Hematopoietic multipotent progenitor cell treated with erythropoietin and hydrocortisone succinate and interleukin-3 and kit ligand, for 8 days (in vitro differentiated cells): ENCODE measurements at places on chromosomes 5 and 9.

GRCh38 chr9:33443464-33444154, 3.8 kb downstream of the AQP3 start:
- peak; percentile 16 for DNase-seq

DNA sequence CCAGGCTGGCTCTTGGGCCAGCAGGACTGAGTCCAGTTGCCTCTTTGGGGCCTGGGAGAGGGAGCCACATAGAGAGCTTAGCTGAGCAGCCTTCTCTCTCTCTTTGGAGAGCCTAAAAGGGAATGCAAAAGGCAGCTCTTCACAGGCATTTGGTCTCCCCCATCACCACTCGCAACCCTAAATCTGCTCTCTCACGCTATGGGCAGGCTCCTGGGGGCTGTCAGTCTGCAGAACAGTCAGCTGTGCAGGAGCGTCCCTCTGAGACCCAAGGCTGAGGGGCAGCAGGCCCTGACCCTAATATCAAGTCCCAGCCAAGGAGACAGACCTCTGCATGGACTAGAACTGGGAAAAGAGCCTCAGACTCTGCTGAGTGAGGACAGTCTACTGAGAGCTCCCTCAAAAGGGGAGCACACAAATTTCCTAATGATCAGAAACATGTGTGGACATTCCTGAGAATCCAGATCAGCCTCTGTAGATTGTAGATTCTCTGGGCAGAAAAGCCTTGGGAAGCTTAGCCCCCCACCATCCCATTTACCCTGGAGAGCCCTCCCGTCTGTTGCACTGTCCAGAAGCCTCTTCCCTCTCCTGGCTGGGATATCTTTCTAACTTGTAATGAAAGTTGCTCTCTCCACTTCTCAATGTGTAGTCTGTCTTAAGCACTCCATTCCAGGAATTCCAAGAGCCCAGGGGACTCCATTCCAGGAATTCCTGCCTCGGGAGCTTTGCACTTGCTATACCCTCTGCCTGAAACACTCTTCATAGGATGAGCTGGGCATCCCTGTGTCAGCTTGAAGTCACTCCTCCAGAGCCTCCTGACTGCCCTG, 79.4 kb downstream of the FAM114A2 start:
- no peak for DNase-seq

DNA sequence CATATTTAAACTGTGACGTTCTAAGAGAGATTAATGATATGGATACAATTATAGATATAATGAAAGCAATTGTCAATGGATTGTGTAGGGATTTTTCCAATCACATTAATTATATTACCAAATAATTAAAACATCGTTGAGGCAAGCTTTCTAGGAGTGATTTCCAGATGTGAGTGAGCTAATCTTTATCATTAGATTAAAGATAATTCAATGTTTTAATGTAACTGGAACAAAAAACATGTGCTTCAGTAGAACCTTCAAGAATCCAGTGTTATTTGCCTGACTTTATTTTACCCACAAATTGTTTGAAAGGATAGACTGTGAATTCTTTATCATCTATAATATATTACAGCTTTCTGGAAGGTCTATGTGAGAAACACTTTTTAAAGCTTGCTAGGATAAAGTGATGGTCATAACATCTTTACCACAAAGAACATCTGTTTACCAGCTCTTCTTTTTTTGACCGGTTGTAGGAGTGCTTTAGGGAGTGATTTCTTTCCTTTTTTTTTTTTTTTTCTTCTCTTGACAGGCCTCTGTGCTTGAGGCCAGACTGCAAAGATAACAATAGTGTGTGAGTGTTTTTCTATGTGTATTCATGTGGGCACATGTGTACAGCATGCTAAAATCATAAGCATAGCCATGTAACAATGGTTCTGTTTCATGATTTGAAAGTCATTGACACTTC, 35.0 kb downstream of the SNCAIP start:
- no peak for DNase-seq

DNA sequence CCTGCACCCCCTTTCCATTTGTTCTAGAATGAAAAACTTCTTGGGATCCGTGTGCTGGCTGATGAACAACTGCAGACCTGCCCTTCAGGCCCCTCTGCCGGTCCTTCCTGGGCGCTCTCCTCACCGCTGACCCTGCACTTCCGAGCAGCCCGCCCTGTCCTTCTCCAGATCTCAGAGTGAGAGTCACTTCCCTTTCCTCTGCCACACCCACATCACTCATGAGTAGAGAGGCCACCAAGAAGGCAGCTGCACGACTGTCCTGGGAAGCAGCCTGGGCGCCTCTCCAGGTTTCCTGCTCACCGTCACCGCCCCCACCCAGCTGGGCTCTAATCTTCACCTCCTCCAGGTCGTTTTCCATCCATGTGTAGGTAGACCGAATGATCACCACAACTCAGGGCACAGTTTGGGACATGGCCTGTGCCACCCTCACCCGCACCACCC, 35.0 kb upstream of the NSMF start:
- DNase-seq, result peak; percentile 29

DNA sequence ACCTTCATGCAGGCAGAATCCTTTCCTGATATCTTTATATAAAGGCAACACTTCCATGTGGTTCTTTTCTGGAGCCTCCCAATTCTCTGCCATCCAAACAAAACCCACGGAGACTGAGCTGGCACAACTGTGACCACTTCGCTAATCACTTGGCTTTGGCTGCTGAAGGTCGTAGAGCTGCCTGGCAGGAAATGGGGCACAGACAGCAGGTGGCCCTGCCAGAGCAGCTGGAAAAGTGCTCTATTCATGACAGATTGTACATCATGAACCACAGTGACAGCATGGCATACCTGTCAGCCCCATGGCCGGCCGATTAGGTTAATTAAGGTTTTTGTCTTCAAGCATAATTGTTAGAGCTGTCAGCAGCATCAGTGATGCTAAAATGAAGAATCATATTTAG, 141.9 kb upstream of the ANKRD55 start:
- DNase-seq, result no peak
